ENCODE measurements at places on chromosomes 7 and 10.

GRCh38 chr7:137342265-137342664, 1.3 kb downstream of the PTN start:
- no peak for DNase-seq

GRCh38 chr10:119395280-119396007, 147.1 kb downstream of the RGS10 start:
- no peak for DNase-seq

- no peak for DNase-seq
Measured at GRCh38 chr10:69467928-69468750, 16.9 kb downstream of the TSPAN15 start.

- DNase-seq, result no peak
Measured at GRCh38 chr7:92783260-92784201, 52.8 kb downstream of the CDK6 start.
